Activated CD4-positive, CD25-positive, alpha-beta regulatory T cell treated with anti-CD3 and anti-CD28 coated beads, Interleukin-2, amount 50 U/mL, for 16 hours (primary cell): ENCODE measurements at places on chromosomes 5 and 9.

- no peak for DNase-seq
Observed at GRCh38 chr5:24042688-24043087, 535.3 kb downstream of the PRDM9 start.

DNA sequence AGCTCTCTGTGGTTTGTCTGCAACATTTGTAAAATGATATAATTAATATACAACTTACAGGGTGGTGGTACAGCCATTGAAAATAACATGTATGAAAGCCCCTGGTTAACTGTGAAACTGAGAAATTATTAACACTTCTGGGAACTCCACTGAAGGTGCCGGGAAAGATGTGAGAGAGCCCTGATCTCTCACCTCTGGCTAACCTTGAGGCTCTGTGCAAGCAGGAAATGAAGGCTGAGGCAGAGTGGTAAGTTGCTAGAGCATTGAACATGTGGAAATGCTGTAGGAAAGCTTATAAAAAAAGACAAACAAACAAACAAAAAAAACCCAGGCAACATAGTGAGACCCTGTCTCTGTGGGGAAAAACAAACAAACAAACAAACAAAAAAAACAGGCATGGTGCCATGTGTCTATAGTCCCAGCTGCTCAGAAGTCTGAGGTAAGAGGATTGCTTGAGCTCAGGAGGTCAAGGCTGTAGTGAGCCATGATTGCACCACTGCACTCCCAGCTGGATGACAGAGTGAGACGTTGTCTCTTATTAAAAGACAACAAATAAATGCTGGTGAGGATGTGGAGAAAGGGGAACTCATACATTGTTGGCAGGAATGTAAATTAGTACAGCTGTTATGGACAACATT, 7.5 kb downstream of the CATSPER3 start:
- no peak for DNase-seq

DNA sequence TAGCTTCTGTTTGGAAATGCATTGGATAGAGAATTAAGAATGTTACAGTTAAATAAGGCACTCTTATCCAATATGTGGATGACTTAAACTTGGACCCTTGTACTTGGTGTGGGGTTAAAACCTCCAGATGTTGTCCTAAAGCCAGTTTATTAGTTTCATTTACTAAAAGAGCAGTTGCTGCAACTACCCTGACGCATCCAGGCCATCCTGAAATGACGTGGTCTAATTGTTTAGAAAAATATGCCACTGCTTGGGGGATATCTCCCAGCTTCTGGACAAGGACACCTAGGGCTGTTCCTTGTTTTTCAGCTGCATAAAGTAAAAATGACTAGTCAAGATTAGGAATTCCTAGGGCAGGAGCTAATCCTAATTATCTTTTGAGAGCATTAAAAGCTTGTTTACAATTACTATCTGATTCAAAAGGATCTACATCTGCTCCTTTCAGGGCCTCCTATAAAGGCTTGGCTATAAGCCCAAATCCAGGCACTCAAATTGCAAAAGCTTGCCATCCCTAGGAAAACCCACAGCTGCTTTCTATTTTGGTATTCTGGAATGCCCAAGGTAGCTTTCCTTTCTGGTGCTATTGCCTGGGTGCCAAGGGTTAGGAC, 45.7 kb upstream of the SLCO4C1 start:
- DNase-seq: no peak

DNA sequence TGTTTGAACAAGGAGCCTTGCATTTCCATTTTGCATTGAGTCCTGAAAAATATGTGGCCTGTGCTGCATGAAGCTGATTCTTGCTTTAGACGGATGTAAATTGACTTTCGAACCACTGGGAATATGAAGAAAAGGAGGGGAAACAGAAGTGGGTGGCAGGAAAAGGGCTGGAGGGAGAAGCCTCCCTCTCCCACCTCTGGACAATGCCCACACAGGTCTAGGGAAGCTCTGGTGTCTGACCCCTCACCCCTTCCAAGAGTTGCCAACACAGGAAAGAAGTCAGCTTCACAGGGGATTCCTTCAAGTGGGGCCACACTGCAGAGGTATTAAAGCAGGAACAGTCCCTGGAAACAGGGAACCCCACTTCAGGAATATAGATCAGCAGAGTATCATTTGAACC, 52.2 kb downstream of the ZNF366 start:
- no peak for DNase-seq

- no peak for DNase-seq
Observed at GRCh38 chr5:131790550-131790949, 6.3 kb downstream of the FNIP1 start.

- no peak for DNase-seq
Observed at GRCh38 chr5:6773342-6774035, 60.3 kb downstream of the TENT4A start.

- DNase-seq: no peak
Observed at GRCh38 chr5:128528126-128528525, 9.9 kb downstream of the FBN2 start.

- DNase-seq: no peak
Observed at GRCh38 chr5:122435761-122436160, 123.7 kb downstream of the SNCAIP start.

DNA sequence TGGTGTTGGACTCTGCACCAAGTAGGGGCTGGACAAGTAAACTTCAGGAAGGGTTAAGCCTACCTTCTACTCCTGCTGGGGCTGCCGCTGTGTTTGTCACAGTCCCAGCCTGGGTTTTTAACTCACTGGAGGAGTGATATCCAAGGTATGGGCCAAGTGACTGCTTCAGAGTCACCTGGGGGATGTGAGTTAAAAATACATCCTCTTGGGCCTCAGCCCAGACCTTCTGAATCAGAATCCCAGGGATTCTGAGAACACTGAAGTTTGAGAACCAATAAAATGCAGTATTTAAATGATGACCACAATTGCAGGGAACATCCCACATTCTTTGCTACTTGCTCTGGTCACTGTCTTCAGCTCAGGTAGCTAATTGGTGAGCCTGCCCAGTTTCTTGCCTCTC, 95.1 kb upstream of the DNAH5 start:
- DNase-seq: no peak

DNA sequence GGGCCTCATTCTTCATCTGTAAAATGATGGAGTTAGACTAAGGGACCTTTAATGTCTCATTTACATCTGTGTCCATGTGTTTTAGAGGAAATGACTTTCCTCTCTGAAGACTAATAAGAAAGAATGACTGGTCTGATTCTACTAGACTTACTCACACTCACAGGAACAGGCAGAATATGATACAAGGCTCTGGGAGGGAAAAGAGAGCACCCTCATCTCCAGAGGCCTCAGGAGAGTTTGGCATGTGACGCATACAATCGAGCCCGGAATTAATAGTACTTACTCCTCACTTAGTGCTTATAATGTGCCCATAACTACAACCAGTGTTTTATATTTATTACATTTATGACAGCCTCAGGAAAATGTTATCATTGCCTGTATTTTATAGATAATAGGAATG, 608.7 kb downstream of the KCTD16 start:
- no peak for DNase-seq

DNA sequence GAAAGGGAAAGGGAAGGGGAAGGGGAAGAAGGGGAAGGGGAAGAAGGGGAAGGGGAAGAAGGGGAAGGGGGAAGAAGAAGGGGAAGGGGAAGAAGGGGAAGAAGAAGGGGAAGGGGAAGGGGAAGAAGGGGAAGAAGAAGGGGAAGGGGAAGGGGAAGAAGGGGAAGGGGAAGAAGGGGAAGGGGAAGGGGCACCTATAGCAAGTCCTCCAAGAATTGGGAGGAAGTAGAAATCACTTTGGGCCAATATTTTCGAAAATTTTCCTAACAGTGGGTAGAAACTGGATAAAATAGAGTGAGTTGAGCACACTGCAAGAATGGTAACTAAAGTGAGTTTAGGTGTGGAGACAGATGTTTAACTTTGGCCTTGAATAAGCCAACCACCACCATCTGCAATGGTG, 915.3 kb downstream of the DNAH5 start:
- DNase-seq: no peak
